ENCODE measurements at places on chromosomes 13 and 19. TPM values are rescaled to one million over a fixed set of nuclear protein-coding genes. Genes with fewer than 3 reads are reported as not detected.

The RNF113B gene
- not detected for total RNA-seq

The KL gene
- total RNA-seq: 2.7 TPM

The FUT2 gene
- total RNA-seq: not detected

The KLK5 gene
- total RNA-seq: not detected

The TSKS gene
- 0.28 TPM for total RNA-seq

The KCNN4 gene
- total RNA-seq: 0.36 TPM

The PRSS57 gene
- total RNA-seq: not detected

The FAM216B gene
- total RNA-seq: 0.14 TPM

The KCNRG gene
- 0.35 TPM for total RNA-seq

Data from heart right ventricle (tissue), 16 donors.